ENCODE measurements at places on chromosomes 13 and 19.
A peak's percentile ranks its signal among the peaks of the same experiment; 100 is the strongest.

- DNase-seq: no peak
These were observed 60.7 kb downstream of the PAN3 start for GRCh38 chr13:28199089-28199488.

DNA sequence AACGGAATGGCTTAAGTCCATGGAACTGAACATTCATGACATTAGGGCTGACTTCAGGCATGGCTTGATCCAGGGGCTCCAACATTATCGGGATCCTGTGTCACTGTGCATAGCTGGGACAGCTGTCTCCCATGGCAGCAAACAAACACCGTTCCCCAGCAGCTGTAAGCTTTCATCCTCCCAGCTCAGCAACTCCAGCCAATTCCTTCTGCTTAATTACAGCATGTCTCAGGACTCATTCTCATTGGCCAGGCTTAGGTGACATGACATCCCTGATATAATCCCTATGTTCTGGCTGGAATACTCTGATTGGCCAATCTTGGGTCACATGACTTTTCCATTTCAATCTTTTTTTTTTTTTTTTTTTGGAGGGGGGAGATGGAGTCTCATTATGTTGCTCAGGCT, 10.9 kb upstream of the TLE5 start:
- peak; percentile 58 for DNase-seq

- DNase-seq: no peak
These were observed at the start of gene ANKLE1 for GRCh38 chr19:17281391-17282304. TSS of gene ANKLE1 (plus strand) at chr19:17281901. CDS start at chr19:17281921, 20 bp downstream.

DNA sequence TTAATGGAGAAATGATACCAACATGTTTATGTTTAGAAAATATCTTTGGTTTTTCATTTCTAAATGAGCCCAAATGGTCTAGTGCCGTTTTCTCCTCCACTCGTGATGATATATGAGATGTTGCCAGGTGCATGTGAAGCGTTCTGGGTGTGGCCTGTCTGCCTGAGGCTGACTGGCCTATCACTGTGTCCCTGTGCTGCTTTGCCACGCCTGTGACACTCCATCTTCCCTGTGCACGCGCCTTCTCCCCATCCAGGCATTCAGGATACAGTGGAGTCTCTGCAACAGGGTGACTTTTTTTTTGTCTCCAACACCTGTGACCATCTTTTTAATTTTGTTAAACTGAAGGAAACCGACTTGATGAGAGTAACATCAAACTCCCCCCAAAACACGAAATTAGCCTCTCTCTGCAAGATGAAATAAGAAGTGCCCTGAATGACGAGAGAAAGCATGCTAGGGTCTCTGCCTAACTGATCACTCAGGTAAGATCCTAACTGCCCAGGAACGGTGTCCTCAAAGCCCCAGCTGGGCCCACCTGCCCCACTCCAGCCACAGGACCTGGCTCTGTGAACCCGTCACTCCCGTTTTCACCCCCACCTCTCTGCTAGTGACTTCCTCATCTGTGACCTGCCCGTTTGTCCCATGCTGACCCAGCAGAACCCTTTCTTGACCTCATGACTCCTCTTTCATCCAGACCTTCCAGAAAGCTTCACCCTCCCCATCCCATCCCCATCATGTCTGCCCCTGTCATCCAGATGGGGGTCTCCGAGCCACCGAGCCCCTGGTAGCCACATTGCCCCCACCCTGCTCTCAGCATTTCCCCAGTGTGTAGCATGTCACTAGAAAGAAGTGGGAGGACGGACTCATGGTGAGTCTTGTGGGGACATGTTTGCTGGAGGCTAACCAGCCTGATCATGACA, 33.2 kb upstream of the TFDP1 start:
- no peak for DNase-seq

DNA sequence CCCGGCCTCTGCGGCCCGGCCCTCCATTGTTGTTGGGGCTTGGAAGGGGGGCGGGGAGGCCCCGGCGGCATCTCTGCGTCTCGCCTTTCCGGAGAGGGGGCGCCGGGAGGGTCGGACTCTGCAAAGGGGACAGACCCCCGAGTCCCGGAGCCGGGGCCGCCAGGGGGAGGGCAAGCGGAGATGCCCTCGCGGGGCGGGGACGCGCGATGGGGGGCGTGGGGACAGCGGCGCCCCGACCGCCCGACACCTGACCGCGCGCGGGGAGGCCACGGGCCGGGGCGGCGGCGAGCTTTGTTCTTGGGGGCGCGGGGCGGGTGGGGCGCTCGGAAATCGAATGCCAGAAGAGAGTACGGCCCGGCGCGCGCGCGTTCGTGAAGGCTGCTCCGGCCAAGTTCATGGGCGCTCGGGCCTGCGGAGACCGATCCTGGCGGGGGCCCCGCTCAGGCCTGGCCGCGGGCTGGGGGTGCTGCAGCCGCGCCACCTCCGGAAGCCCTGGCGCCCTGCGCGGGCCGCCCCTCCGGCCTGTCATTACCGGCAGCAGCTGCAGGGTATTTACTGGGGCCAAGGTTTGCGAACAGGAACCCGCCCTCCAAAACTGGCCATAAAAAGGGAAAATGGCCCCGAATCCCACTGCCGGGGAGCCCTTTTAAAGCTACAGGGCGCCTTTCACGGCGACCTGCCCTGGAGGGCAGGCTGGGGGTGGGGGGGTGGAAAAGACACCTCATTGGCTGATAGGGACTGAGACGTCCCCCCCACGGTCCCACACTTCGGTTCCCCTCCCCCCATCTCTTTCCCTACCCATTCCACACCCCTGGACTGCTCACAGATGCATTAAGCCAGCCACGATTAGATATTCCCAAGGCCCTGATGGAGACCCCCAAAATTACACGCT, 11.1 kb upstream of the NANOS3 start:
- DNase-seq: no peak
